NCI-H526 (cell line): ENCODE measurements at places on chromosomes 4 and X.

DNA sequence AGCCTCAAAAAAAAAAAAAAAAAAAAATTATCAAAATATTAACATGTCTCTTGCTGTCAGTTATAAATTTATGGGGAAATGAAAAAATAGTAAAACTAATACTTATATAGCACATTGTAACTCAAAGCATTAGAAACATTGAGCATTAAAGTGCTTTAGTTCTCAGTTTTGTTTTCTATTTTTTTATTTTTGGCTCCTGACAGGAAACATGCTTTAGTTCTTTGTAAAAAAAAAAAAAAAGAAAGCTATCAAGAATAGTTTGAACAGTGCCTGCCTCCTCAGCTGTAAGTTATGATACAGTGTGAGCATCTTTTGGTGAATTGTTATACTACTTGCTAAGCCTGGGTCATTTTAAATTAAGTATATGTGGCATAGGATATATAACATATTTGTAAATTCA, 5.1 kb upstream of the CENPC start:
- no peak for DNase-seq

GRCh38 chr4:169615467-169616106, 3.2 kb upstream of the NEK1 start:
- DNase-seq = no peak

DNA sequence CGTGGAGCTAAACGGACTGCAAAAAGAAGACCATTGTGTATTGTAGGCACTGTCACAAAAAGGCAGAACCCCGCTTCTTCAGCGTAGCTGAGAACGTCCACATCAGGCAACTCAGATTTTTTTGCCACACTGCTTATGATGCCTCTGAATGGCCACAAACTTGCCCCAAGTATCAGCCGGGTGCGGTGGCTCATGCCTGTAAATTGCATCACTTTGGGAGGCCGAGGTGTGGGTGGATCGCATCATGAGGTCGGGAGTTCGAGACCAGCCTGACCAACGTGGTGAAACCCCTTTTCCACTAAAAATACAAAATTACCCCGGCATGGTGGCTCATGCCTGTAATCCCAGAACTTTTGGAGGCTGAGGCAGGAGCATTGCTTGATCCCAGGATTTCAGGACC, 14.9 kb upstream of the IL3RA start:
- DNase-seq = no peak

DNA sequence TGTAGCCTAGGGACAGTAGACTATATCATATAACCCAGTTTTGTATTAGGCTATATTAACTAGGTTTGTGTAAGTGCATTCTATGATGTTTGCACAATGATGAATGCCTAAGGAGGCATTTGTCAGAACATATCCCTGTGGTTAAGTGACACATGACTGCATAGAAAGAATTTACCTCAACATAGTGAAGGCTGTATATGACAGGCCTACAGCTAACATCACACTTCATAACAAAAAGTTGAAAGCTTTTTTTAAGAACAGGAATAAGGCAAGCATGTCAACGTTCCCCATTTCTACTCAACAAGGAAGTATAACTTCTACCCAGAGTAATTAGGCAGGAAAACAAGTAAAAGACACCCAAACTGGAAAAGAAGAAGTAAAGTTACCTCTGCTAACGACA, 165.9 kb upstream of the NDST4 start:
- no peak for DNase-seq
